ENCODE measurements at places on chromosomes 11 and 22.
A peak's percentile ranks its signal among the peaks of the same experiment; 100 is the strongest.

- DNase-seq, result no peak
These were observed 189.9 kb downstream of the ARHGAP42 start for GRCh38 chr11:100876815-100877520.

DNA sequence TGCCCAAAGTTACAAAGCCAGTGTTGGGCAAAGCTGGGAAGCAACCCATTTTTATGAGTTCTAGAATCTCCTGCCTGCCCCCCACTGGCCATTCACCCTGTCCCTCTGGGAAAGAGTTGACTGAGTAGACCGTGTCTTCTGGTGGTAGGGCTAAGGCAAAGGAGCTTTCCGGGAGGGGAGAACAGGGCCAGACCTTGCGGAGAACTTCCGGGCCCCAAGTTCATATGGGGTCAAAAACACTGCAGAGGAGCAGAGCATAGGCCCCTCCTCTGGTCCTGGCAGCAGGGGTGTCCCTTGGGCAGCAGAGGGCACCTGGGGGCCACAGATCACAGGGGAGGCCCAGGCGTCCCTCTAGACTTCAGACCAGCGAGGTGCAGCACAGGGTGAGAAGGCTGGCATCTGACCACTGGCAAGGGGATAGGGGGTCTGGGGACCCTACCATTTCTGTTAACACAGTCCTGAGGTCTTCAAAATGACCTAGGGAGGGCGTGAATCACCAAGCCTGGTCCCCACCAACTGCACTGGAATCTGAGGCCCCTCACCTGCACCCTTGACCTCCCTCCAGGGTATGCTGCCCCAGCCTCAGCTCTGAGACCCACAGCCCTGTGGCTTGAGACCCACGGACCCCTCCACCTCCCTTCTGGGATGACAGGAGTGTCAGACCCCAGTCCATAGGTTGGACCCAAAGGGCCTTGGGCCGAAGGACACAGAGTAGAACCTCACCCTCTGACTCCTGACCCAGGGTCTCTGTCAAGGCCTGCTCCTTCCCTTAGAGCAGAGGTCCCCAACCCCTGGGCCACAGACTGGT, 1.3 kb upstream of the ARAP1 start:
- no peak for DNase-seq

- no peak for DNase-seq
These were observed 27.3 kb upstream of the KRTAP5-6 start for GRCh38 chr11:1669546-1670218.

- no peak for DNase-seq
These were observed 114.4 kb downstream of the FBXO7 start for GRCh38 chr22:32589007-32589406.

- DNase-seq, result no peak
These were observed 8.1 kb upstream of the PLXNB2 start for GRCh38 chr22:50315289-50316113.

GRCh38 chr11:122706291-122707088, 51.0 kb downstream of the UBASH3B start:
- DNase-seq, result no peak

- DNase-seq, result no peak
These were observed 64.2 kb downstream of the NFAM1 start for GRCh38 chr22:42367980-42368378.

- no peak for DNase-seq
These were observed 539 bp downstream of the EIF4ENIF1 start for GRCh38 chr22:31488988-31489617.

GRCh38 chr11:72821920-72822799, 7.9 kb downstream of the ATG16L2 start:
- no peak for DNase-seq

DNA sequence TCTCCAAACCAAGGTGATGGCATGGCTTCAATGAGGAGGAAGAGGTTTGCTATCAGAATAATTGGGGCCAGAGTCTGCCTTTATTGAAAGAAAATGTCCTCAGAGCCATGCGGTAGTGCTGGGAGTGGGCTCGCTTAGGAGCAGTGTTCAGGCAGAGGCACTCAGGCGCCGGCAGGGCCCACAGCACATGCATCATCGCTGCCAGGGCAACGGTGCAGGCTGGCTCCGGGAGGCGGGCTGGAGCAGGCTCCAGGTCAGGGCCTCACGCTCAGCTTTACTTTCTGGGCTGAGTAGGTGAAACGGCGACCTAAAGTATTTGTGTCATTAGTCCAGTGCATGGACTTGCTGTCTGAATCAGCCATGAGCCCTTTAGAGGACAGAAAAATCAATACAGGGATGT, 169.9 kb upstream of the CCDC90B start:
- DNase-seq, result peak; percentile 12

GRCh38 chr22:42013385-42013784, 14.8 kb downstream of the WBP2NL start:
- DNase-seq, result no peak
